ENCODE measurements at places on chromosomes 6 and 20.

GRCh38 chr6:81909981-81910900 is 157.8 kb upstream of the TENT5A start:
- DNase-seq: no peak

- DNase-seq: no peak
These were observed 8.7 kb upstream of the ATRN start for GRCh38 chr20:3461911-3462677.

GRCh38 chr6:77025736-77026223 is 437.5 kb downstream of the HTR1B start:
- no peak for DNase-seq

DNA sequence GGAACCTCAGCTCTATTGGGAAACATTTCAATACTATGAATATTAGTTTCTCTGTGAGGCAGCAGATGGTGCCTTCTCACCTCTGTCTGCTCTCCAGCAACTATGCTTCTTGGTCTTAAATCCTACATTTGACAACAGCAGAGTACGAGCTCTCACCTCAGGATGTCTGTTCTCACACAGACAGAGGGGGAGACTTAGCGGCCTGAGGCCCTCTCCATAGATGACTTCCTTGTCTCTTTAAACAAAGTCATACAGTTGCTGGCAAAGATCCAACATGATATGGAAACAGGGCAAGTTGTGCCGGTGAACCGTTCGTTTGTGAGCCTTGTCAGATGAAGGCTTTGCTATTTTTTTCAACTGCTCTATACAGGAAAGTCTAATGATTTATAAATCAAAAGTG is 43.7 kb upstream of the GABRR1 start:
- no peak for DNase-seq

DNA sequence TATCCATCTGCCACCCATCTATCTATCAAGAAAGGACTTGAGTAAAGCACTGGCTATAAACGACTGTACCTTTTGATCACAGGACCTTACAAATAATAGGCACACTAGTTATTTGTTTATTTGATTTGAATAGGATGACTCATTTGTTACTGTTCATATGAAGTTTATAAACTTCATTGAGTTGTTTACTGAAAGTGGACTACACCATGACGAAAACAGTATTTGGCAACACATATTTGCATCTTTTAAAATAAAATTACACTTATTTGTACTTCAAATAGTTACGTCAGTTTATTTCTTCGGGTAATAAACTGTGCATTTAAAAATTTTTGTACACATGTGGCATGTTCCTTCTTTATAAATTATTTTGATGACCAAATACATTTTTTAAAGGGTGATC is 133.0 kb downstream of the OGFRL1 start:
- DNase-seq: no peak

- no peak for DNase-seq
These were observed 369.1 kb downstream of the MAFB start for GRCh38 chr20:40319741-40320516.
